ENCODE measurements at places on chromosomes 6 and 20.

GRCh38 chr6:106745824-106746582, 116.6 kb downstream of the QRSL1 start:
- no peak for DNase-seq

GRCh38 chr6:14707971-14708465, 537.9 kb upstream of the JARID2 start:
- no peak for DNase-seq

- DNase-seq, result no peak
Observed at GRCh38 chr6:125111219-125111983, 42.2 kb upstream of the TPD52L1 start.

- no peak for DNase-seq
Observed at GRCh38 chr6:47149554-47149953, 107.4 kb upstream of the ADGRF1 start.

DNA sequence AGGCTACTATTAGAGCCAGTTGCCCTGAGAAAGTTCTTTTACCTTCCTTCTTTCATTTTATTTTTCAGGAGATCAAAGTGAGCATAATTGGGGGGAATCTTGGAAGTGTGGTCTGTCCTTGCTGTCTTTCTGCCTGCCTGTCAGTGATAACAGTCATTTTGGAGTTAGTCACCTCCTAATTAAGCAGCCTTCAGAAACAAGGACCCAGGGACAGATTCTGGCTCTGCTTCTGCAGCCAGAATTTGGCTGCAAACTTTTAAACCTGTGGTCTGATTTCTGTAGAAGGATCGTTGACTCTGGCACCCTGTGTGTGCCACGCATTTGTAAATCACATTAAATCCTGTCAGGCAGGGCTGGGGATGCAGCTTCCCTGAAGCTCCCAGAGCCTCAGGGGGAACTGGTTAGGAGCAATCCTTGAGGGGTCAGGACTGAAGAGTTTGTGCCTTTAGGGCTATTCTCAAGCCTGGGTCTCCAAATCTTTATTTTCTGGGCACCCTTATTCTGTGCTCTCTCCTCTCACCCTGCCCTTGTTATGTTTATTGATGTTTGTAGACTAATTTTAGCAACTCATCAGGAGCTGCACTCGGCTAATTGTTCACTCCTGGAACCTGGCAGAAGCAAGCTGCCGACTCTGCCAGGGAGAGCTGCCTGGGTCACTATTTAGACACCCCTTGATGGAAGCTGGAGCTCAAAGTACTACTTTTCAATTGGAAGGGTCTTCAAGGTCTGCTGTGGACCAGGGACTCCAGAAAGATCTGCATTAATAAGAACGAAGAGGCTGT, 6.8 kb downstream of the NOX3 start:
- no peak for DNase-seq

DNA sequence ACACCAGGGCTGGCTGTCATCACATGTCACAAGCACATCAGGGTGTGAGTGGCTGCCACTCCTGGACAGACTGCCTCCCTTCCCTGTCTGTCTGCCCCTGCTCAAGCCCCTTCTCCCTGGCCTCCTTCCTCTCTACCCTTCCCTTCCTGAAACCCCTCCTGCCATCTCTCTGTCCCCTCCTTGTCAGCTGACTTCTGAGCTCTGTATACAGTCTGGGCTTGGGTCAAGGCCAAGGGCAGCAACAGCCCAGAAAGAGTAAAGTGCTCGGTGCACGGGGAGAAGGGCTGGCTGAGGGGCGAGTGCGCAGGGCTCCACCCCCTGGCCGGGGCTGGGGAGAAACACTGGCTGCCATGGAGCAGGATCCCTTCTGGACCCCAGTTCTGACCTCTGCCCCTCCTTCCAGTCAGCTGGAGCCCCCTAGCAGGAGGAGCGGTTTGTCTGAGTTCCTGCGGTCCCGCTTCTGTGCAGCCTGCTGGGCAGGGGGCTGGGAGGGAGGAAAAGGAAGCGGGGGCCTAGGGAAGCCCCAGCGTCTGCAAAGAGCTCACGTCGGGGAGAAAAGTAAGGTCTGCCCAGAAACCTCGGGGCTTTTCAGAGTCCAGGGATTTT, 2.0 kb downstream of the LKAAEAR1 start:
- DNase-seq, result peak; percentile 41

GRCh38 chr6:111764238-111765175, 108.7 kb downstream of the FYN start:
- peak; percentile 49 for DNase-seq

DNA sequence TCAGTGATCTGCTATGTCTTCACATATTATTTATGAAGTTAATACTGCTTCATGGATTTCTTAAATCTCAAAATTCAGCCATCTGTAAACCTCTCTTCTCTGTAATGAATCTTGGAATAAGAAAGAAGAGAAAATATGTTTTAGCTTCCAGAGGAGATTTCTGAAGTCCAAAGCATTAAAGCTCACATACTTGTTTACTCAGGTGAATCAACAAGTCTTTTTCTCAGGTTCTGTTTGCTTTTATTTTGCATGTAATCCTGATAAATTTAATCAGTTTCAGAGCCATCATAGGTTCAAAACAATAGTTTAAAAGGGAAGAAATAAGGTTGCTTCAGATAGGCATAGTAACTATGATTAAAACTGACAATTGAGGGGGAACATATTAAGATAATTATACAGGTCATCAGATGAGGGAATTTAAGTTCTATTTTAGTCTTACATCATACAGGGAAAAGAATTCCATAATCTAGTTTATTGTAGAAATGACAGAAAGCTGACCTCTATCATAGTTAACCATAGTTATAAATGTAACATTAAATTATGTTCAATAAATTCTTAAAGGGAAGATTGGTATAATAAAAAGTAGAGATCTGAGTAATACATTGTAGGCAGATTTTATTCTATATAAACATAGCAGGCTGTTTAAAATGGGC, 716.2 kb downstream of the EYS start:
- DNase-seq, result no peak

Measured in suppressor macrophage (primary cell).